ENCODE measurements at places on chromosomes 12 and 14. TPM values are rescaled to one million over a fixed set of nuclear protein-coding genes. Genes with fewer than 3 reads are reported as not detected.

KRT74 gene
- not detected for total RNA-seq

RPL36AL gene
- 303 TPM for total RNA-seq

PCED1B gene
- total RNA-seq, result 5.1 TPM

DNA sequence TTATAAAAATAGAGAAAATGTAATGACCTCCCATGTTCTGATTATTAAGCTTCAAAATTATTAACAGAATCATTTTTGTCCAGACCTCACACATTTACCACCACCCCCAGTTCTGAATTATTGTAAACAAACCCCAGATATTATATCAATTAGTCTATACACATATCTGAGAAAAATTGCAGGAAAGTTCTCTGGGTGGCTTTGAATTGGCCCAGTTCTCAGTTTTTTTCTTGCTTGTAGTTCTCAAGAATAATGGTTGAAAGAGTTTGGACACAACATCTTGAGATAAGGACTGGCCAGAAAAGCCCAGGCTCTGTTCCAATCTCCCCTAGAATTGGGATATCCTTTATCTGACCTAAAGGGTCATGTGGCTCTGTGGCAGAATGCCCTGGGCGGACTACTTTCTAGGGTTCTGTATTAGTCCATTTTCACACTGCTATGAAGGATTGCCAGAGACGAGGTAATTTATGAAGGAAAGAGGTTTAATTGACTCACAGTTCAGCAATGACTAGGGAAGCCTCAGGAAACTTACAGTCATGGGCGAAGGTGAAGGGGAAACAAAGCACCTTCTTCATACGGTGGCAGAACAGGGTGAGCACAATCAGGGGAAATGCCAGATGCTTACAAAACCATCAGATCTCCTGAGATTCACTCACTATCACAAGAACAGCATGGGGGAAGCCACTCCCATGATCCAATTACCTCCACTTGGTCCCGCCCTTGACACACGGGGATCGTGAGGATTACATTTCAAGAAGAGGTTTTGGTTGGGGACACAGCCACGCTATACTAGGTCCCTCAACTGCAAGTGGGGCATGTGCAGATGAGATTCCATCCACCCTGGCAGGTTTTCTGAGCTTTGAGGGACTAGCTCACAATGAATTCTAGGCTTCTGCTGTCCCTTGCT lies 1504.6 kb upstream of the FLRT2 start:
- no peak overlapping the region for H3K27ac ChIP-seq
- H3K4me1 ChIP-seq, result no peaks in the 10 kb centered on the region
- H3K36me3 ChIP-seq, result no peaks in the 10 kb centered on the region
- H3K27me3 ChIP-seq, result no peaks in the 10 kb centered on the region
- no peak overlapping the region for H3K4me3 ChIP-seq
- DNase-seq, result no peak

GRCh38 chr12:100251917-100252316 lies 15.0 kb downstream of the DEPDC4 start:
- H3K36me3 ChIP-seq, result no peaks in the 10 kb centered on the region
- H3K27me3 ChIP-seq, result no peaks in the 10 kb centered on the region
- no peak overlapping the region for H3K27ac ChIP-seq
- H3K4me1 ChIP-seq, result no peaks in the 10 kb centered on the region
- DNase-seq, result no peak

GRCh38 chr14:32710731-32711680 lies 227.7 kb upstream of the NPAS3 start:
- H3K36me3 ChIP-seq, result no peaks in the 10 kb centered on the region
- no peak for DNase-seq
- H3K4me1 ChIP-seq, result no peaks in the 10 kb centered on the region
- no peak overlapping the region for H3K27ac ChIP-seq
- H3K4me3 ChIP-seq, result no peak overlapping the region

- no peak overlapping the region for H3K4me3 ChIP-seq
- DNase-seq, result no peak
- H3K27me3 ChIP-seq, result no peaks in the 10 kb centered on the region
- H3K27ac ChIP-seq, result no peak overlapping the region
- no peaks in the 10 kb centered on the region for H3K36me3 ChIP-seq
Measured at GRCh38 chr14:51996148-51996746, 6.9 kb downstream of the RTRAF start.

- no peaks in the 10 kb centered on the region for H3K36me3 ChIP-seq
- H3K27me3 ChIP-seq, result peaks cover 4% of the 10 kb centered on the region
- no peak overlapping the region for H3K4me3 ChIP-seq
- no peak for DNase-seq
Measured at GRCh38 chr14:98186140-98186539, 1085.9 kb downstream of the BCL11B start.

DNA sequence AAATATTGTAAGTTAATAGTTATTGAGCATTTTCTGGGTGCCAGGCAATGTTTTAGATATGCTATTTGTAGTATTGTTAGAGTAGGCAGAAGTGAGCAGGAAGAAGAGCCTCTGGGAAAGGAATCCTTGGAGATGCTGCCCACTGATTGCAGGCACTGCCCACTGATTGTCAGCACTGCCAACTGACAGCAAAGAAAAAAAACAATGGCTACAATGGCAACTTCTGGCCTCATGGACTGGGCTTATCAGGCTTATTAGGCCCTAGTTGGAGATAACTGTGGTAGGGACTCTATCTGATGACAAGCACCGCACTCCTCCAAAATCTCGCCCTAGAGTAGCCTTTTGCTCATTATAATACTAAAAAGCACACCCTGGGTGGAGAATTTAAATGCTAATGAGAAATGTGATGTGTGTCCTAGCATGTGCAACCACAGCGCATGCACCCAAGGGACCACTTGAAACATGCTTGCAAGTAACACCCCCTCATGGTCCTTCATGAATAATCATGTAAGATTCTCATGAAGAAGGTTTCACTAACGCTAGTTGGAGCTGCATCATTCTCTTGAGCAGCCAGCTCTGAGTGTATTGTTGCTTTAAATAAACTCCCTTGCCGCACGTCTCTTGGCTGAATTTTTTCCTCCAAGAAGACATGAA lies 103.5 kb upstream of the PPP4R3A start:
- no peak for DNase-seq
- H3K4me3 ChIP-seq, result no peak overlapping the region
- H3K36me3 ChIP-seq, result no peaks in the 10 kb centered on the region
- no peak overlapping the region for H3K27ac ChIP-seq

Data from breast epithelium (tissue), 4 donors.